ENCODE measurements at places on chromosomes 5 and 9.

GRCh38 chr5:133309984-133310621 lies 258.3 kb downstream of the HSPA4 start:
- DNase-seq, result no peak
- H3K36me3 ChIP-seq, result no peaks in the 10 kb centered on the region
- no peak overlapping the region for H3K4me3 ChIP-seq
- H3K27ac ChIP-seq, result no peak overlapping the region

DNA sequence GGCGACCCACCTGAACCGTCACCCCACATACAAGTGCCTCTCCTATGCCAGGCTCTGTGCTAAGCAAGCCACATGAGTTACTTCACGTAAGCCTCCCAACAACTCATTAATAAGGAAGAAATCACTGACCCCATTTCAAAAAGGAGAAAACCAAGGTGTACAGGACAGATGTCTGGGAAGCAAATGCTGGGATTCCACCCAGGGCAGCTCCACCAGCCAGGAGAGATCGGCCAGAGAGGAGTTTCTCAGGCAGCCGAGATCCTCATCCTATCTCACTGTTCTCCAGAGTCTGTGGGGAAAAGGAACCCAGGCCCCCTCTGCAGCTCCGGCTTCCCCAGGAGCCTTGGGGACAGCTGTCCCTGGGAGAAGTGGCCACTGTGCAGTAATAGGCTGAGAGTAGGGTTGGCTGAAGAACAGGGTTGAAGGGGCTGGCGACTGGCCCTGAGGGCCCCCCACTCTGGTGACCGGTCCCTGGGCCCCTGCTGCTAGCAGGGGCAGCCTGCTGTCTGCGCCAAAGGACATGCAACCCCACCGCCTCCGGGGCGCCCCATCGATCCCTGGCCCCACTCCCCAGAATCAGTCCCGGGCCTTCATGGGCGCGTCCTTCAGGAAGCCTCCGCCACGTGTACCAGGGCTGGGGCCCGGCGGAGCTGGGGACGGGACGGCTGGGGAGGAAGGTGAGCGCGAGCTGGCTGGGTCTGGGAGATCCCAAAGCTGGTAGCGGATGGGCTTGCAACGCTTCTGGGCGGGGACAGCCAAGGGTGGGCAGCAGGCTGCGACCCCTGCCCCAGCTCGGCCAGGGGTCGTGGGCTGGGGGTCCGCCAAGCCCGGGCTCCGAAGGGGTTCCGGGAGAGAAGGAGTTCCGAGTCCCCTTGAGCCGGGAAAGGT lies 44.1 kb upstream of the STXBP1 start:
- no peak for DNase-seq
- peak overlapping the region; percentile 41 for H3K27ac ChIP-seq
- H3K4me3 ChIP-seq, result peak overlapping the region; percentile 64
- H3K4me1 ChIP-seq, result peaks cover 55% of the 10 kb centered on the region

DNA sequence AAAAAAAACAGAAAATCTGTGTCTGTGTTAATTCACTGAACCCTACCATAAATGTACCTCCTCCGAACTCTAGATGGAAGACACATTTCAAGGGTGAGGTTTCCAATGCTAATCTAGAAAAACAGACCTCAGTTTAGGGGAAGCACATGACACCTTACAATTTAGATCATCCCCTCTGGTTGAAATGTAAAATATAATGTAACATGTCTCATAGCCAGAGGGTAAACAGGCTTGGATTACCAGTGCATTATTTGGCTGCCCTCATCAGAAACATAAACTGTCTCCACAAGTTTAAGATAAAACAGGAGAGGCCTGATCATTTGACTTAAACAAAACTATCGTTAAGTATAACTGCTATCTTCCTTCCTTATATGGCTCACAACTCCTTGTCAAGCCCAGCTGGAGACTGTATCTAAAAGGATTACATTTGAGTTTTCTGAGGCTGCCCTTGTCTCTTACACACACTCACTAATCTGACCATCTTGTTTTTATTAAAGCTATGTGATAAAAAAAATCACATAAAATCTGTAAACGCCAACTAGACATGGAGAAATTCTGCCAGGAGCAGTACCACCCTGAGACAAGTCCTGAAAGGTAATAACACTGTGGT lies 105.7 kb downstream of the LURAP1L start:
- DNase-seq, result no peak
- H3K4me1 ChIP-seq, result no peaks in the 10 kb centered on the region
- H3K27ac ChIP-seq, result no peak overlapping the region
- H3K27me3 ChIP-seq, result no peaks in the 10 kb centered on the region
- no peak overlapping the region for H3K4me3 ChIP-seq
- no peaks in the 10 kb centered on the region for H3K36me3 ChIP-seq

- no peak for DNase-seq
- H3K36me3 ChIP-seq, result no peaks in the 10 kb centered on the region
- no peak overlapping the region for H3K4me3 ChIP-seq
- no peaks in the 10 kb centered on the region for H3K27me3 ChIP-seq
- no peak overlapping the region for H3K27ac ChIP-seq
These were observed 75.9 kb downstream of the FBXO38 start for GRCh38 chr5:148459669-148460068.

DNA sequence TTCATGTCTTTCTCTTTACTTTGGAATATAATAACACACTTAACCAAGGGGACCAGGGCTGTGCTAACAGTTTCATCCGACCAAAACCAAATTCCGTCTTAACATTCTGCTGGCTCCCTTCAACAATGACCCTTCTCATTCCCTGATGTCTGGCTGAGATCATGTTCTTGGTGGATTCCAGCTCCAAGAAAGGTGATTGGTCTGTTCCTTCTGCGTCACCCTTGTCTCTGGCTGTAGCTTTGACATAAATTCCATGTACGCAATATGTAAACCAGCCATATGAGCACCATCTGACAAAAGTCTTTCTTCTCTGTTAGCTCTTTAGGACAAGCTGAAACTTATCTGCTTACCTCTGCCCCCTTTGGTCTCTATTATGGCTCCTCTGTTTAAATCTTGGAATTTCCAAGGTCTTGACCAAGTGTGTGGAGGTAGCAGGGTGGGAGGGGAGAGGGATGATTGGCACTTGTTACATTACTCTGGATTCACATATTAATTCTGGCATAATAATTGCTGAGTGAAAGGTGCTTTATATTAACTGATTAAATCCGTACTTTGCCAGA lies 45.7 kb upstream of the HSD17B4 start:
- no peaks in the 10 kb centered on the region for H3K36me3 ChIP-seq
- no peak for DNase-seq
- H3K4me1 ChIP-seq, result peaks cover 6% of the 10 kb centered on the region
- no peak overlapping the region for H3K27ac ChIP-seq
- no peak overlapping the region for H3K4me3 ChIP-seq

DNA sequence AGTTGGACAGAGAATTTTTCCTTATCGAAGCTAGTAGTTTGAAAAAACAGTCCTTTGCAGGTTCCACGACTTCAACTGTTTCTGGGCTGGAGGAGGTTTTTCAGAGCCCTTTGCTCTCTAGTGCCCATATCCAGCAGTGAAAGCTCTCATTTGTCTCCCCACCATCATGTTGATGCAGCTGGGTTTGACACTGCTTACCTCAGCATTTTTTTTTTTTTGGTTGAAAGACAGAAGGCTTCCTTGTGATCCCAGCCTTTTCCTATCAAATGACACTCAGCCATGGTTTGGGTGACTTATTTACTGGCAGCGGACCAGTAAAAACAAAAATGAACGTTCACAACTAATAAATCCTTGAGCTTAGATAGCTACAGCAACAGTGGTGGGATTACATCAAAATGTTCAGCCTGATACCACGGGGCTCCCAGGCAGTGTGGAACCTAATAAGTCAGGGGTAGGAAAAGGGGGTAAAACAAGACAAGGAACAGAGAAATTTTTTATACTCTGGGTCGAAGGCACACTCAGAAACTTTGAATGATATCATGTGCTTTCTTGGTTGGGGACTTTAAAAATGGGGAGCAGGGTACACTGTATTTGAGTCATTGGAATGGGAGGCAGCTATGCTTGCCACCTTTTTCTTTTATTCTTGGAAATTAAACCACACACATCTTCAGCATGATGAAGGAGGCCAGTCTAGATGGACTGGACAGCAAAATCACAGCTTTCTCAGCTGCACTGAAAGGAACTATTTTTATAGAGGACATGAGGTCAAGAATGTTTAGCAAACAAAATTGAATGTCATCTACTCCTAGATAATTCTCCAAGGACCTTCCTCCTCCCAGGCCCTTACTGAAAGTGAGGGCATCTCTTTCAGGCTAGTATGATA lies 308.9 kb upstream of the MPDZ start:
- H3K36me3 ChIP-seq, result no peaks in the 10 kb centered on the region
- no peak overlapping the region for H3K4me3 ChIP-seq
- no peaks in the 10 kb centered on the region for H3K4me1 ChIP-seq
- DNase-seq, result no peak
- no peaks in the 10 kb centered on the region for H3K27me3 ChIP-seq

DNA sequence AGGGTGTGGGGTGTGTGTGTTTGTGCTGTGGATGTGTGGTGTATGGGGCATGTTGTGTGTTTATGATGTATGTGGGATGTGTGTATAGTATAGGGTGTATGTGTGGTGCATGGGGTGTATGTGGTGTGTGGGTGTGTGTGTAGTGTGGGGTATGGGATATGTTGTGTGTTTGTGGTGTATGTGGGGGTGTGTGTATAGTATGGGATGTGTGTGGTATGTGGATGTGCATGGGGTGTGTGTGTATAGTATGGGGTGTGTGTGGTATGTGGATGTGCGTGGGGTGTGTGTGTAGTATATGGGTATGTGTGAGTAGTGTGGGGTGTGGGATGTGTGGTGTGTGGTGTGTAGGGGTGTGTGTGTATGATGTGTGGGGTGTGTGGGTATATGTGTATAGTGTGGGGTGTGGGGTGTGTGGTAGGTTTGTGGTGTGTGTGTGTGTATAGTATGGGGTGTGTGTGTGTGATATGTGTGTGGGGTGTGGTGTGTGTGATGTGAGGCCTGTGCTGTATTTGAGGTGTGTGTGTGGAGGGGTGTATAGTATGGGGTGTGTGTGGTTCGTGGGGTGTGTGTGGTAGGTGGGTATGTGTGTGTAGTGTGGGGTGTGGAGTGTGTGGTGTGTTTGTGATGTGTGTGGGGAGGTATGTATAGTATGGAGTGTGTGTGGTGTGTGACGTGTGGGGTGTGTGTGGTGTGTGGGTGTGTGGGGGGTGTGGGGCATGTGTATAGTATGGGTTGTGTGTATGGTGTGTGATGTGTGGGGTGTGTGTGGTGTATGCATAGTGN lies 10.5 kb downstream of the ECSCR start:
- no peak overlapping the region for H3K4me3 ChIP-seq
- H3K4me1 ChIP-seq, result no peaks in the 10 kb centered on the region
- no peak for DNase-seq
- no peaks in the 10 kb centered on the region for H3K36me3 ChIP-seq
- no peak overlapping the region for H3K27ac ChIP-seq
- no peaks in the 10 kb centered on the region for H3K27me3 ChIP-seq

DNA sequence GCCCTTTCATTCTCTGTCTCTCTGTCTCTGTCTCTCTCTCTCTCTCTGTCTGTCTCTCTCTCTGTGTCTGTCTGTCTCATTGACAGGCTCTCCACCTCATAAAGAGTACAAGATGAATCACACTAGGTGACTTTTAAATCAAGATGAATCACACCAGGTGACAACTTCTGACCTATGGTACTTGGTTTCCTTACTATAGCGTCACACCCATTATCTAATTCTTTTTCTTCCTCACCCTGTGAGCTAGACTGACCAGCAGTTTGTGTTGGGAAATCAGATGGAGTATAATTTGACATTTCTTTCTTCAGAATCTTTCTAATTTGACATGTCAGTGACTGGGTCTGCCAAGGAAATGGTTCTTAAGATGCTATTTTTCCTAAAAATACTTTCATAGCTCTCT lies 232.9 kb downstream of the ARRDC3 start:
- H3K27me3 ChIP-seq, result no peaks in the 10 kb centered on the region
- H3K4me3 ChIP-seq, result no peak overlapping the region
- DNase-seq, result no peak
- no peak overlapping the region for H3K27ac ChIP-seq
- no peaks in the 10 kb centered on the region for H3K36me3 ChIP-seq
- peaks cover 22% of the 10 kb centered on the region for H3K4me1 ChIP-seq

DNA sequence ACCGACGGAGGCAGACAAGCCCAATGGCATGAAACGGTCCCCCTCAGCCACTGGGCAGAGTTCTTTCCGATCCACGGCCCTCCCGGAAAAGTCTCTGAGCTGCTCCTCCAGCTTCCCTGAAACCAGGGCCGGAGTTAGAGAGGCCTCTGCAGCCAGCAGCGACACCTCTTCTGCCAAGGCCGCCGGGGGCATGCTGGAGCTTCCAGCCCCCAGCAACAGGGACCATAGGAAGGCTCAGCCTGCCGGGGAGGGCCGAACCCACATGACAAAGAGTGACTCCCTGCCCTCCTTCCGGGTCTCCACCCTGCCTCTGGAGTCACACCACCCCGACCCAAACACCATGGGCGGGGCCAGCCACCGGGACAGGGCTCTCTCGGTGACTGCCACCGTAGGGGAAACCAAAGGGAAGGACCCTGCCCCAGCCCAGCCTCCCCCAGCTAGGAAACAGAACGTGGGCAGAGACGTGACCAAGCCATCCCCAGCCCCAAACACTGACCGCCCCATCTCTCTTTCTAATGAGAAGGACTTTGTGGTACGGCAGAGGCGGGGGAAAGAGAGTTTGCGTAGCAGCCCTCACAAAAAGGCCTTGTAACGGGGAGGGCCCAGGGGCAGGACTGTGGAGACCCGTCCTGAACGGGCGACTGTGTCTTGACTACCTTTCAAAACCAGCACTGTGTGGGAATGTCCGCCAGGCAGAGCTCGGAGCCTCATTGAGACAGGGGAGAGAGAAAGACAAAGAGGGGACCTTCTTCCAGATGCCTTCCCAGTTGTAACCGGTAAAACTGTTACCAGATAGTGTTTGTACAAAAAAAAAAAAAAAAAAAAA lies 29.9 kb downstream of the CD180 start:
- no peaks in the 10 kb centered on the region for H3K36me3 ChIP-seq
- no peak overlapping the region for H3K4me3 ChIP-seq
- H3K4me1 ChIP-seq, result peaks cover 11% of the 10 kb centered on the region
- no peak overlapping the region for H3K27ac ChIP-seq

DNA sequence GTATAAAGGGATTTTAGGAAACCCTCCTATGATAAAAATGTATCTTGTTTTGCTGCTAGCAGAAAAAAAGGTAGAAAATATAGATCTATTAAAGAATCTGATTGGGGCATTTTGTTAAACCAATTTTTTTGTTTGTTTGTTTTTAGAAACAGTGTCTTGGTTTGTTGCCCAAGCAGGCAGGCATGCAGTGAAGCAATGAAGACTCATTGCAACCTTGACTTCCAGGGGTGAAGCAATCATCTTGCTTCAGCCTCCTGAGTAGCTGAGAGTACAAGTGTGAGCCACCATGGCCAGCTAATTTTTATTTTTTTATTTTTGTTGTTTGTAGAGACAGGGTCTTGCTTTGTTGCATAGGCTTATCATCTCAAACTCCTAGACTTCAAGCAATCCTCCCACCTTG lies 755.8 kb upstream of the EDIL3 start:
- no peak overlapping the region for H3K4me3 ChIP-seq
- no peaks in the 10 kb centered on the region for H3K4me1 ChIP-seq
- H3K27me3 ChIP-seq, result no peaks in the 10 kb centered on the region
- no peak for DNase-seq
- no peak overlapping the region for H3K27ac ChIP-seq
- no peaks in the 10 kb centered on the region for H3K36me3 ChIP-seq

GRCh38 chr5:151318850-151319732 lies 15.5 kb upstream of the SLC36A3 start:
- H3K36me3 ChIP-seq, result no peaks in the 10 kb centered on the region
- H3K27ac ChIP-seq, result no peak overlapping the region
- DNase-seq, result no peak
- H3K4me1 ChIP-seq, result peaks cover 8% of the 10 kb centered on the region

Data from adrenal gland (tissue), 19 donors.